ENCODE measurements at places on chromosomes 7 and 10. TPM values are rescaled to one million over a fixed set of nuclear protein-coding genes. Genes with fewer than 3 reads are reported as not detected.

DNA sequence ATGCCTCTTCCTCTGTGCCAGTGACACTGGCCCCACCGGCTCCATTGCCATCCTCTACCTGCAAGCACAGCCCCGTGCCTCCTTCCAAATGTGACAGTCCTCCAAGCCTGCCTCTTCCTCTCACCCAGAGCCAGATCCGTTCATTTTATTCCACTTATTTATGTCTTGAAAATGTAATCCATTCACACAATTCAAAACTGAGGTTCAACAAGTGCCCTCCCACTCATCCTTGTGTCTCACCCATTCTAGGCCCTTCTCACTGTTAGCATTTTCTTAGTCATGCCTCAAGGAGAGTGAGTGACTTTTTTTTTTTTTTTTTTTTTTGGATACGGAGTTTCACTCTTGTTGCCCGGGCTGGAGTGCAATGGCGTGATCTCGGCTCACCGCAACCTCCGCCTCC, 41.7 kb downstream of the FKBP6 start:
- no peak for DNase-seq

DNA sequence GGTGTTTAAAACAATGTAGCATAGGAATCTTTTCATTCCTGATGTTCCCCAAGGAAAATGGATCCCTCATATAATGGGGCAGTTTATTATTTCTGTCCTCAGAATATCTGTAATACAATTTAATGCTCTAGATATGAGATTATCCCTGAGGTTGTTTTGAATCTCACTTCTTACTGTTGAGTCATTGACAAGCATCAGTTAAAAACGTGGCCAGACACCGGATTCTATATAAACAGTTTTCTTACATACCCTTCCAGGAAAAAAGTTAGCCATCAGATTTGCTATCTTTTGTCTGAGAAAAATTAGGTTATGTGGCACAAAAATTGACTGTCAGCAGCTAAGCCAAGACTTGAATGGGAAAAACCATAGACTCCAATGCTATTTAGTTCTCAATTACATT, 539.8 kb upstream of the CELF2 start:
- no peaks in the 10 kb centered on the region for H3K27me3 ChIP-seq
- DNase-seq: no peak
- H3K4me3 ChIP-seq: no peak overlapping the region

C10orf90 gene
- total RNA-seq: 10.3 TPM

- H3K4me3 ChIP-seq: peak overlapping the region; percentile 21
- H3K27me3 ChIP-seq: no peaks in the 10 kb centered on the region
- no peak overlapping the region for H3K27ac ChIP-seq
- no peaks in the 10 kb centered on the region for H3K36me3 ChIP-seq
- peaks cover 8% of the 10 kb centered on the region for H3K4me1 ChIP-seq
Observed at GRCh38 chr10:117134306-117135025, 3.6 kb downstream of the VAX1 start.

GRCh38 chr7:149367418-149368180, 93.3 kb downstream of the ZNF777 start:
- no peak for DNase-seq
- H3K27ac ChIP-seq: no peak overlapping the region
- no peaks in the 10 kb centered on the region for H3K4me1 ChIP-seq
- H3K36me3 ChIP-seq: no peaks in the 10 kb centered on the region

DNA sequence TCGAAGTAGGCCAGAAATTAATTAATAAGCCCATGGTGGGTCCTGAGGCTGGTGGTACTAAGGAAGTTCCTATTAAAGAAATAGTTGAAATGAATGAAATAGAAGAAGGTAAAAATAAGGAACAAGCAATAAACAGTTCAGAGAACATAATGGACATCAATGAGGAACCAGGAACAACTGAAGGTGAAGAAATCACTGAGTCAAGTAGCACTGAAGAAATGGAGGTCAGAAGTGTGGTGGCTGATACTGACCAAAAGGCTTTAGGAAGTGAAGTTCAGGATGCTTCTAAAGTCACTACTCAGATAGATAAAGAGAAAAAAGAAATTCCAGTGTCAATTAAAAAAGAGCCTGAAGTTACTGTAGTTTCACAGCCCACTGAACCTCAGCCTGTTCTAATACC, 36.0 kb downstream of the SLK start:
- H3K4me3 ChIP-seq: no peak overlapping the region
- no peak overlapping the region for H3K27ac ChIP-seq
- H3K4me1 ChIP-seq: no peaks in the 10 kb centered on the region
- no peaks in the 10 kb centered on the region for H3K36me3 ChIP-seq

DNA sequence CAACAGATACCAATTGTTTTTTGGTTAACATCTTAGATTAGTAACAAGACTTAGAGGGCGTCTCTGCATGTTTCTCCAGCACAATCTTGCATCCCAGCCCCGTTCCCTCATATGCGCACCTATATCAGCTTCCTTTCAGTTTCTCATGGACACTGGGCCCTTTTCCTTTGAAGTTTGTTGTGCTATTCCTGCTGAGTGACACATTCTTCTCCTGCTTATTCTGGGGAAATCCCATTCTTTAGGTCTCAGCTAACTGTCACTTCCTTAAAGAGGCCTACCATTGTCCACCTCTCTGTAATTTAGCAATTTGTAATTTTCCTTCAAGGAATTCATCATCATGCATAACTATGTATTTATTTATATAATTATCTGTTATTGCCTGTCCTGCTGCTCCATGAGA, 110.3 kb upstream of the STEAP1B start:
- no peak overlapping the region for H3K27ac ChIP-seq
- DNase-seq: no peak
- no peaks in the 10 kb centered on the region for H3K36me3 ChIP-seq
- H3K27me3 ChIP-seq: no peaks in the 10 kb centered on the region
- H3K4me3 ChIP-seq: no peak overlapping the region

CDC14C gene
- total RNA-seq: 4.7 TPM

DNA sequence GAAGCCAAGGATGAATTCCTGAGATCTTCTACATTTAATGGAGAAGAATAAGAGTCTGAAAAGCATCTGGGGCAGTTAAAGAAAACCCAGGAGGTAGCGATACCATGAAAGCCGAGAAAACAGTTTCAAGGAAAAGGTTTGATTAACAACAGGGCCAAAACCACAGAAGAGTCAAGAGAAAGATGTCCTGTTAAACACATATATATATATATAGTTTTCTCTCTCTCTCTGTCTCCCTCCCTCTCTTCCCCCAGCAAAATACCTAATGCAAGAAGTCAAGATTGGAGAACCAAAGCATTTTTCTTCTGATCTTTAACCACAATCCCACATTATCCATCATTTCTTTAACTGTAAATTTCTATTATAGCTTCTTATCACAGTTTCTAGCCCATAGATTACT, 261.4 kb downstream of the SNX13 start:
- H3K4me3 ChIP-seq: no peak overlapping the region
- no peak overlapping the region for H3K27ac ChIP-seq
- H3K27me3 ChIP-seq: no peaks in the 10 kb centered on the region
- no peaks in the 10 kb centered on the region for H3K36me3 ChIP-seq
- peaks cover 10% of the 10 kb centered on the region for H3K4me1 ChIP-seq
- no peak for DNase-seq

- H3K27ac ChIP-seq: no peak overlapping the region
- no peaks in the 10 kb centered on the region for H3K36me3 ChIP-seq
- H3K4me1 ChIP-seq: no peaks in the 10 kb centered on the region
- no peak overlapping the region for H3K4me3 ChIP-seq
Observed at GRCh38 chr7:84912993-84913635, 273.7 kb downstream of the SEMA3D start.

- H3K4me1 ChIP-seq: peaks cover 3% of the 10 kb centered on the region
- no peak overlapping the region for H3K4me3 ChIP-seq
- H3K27me3 ChIP-seq: no peaks in the 10 kb centered on the region
- no peaks in the 10 kb centered on the region for H3K36me3 ChIP-seq
Observed at GRCh38 chr7:121544238-121544637, 148.1 kb upstream of the FAM3C start.

NUTM2B gene
- total RNA-seq: 4.8 TPM

MALRD1 gene
- 26.7 TPM for total RNA-seq

PAPOLB gene
- 19.1 TPM for total RNA-seq

DNA sequence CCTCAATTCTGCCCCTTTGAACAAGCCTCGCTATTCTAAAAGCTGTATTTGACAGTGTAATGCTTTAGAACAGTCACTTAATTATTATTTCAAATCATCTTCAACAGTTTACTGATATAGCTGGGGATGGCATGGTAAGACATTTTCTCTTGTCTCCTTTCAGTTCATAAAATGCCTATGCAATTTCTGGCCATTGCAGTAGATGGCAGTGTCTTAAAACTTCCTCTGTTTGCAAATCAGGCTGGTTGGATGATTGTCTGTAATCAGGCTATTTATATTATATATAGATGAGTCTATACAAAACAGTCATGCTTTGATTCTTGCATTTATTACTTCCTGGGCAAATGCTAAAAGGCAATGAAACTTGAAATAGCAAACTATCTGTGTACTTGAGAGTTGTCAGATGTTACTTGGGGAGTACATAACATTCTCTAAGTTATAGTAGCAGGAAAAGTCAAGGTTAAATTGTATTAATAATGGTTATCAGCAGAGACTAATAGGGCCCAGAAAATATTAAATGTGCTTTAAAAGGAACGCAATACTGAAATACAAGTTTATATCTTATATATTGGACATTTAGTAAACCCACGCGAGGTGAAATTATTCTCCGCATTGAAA, 55.5 kb upstream of the LHFPL3 start:
- no peak overlapping the region for H3K4me3 ChIP-seq
- no peak overlapping the region for H3K27ac ChIP-seq

DNA sequence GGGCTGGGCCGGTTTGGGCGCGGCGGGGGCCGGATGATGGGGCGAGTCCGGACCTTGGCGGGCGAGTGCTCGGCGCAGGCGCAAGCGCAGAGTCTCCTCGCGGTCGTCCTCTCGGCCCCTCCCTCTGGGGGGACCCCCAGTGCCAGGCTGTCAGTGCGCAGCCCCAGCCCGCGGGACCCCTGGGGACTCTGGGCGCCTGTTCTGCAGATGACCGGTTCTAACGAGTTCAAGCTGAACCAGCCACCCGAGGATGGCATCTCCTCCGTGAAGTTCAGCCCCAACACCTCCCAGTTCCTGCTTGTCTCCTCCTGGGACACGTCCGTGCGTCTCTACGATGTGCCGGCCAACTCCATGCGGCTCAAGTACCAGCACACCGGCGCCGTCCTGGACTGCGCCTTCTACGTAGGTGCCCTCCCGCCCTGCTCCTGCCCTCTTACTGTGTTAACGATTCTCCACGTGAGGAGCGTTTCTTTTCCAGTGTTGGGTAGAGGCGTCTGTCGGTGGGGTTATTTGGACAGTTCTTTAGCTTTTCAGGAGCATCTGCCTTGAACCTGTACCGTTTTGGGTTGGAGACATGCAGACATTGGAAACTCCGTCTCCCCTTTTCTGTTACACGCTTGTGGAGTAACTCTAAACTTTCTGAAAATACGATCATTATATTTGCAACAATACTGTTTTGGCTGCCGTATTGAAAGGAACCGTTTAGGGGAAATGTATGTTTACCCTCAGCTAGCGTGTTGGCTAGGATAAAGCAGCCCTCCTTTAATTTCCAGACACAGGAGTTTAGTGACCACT, 706 bp downstream of the BUB3 start:
- H3K27ac ChIP-seq: peak overlapping the region; percentile 84
- H3K4me3 ChIP-seq: peak overlapping the region; percentile 65
- H3K27me3 ChIP-seq: no peaks in the 10 kb centered on the region
- peak; percentile 71 for DNase-seq

FAM20C gene
- total RNA-seq: 36.7 TPM

DNA sequence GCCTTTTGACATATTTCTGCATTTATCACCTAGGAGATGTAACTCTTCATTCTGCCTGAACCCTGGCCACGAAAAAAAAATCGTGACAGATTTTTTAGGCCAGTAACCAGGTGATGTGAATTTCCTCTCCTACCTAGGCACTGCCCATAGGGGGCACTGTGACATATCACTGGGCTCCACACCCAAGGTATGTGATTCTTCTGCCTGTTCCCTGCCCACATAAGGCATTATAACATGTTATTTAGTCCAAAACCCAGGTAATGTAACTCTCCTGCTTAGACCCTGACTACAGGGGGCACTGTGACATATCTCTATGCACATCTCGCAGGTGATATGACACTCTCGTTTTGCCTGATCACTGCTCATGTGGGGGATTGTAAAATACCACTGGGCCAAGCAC, 29.5 kb upstream of the ZNF107 start:
- no peak overlapping the region for H3K4me3 ChIP-seq
- H3K27me3 ChIP-seq: no peaks in the 10 kb centered on the region
- no peak for DNase-seq
- no peaks in the 10 kb centered on the region for H3K36me3 ChIP-seq
- H3K27ac ChIP-seq: no peak overlapping the region

- H3K4me3 ChIP-seq: no peak overlapping the region
- H3K36me3 ChIP-seq: no peaks in the 10 kb centered on the region
- H3K27ac ChIP-seq: no peak overlapping the region
- no peaks in the 10 kb centered on the region for H3K27me3 ChIP-seq
- H3K4me1 ChIP-seq: no peaks in the 10 kb centered on the region
- DNase-seq: no peak
Observed at GRCh38 chr10:78542141-78542489, 508.5 kb downstream of the RPS24 start.

Measured in testis (tissue), 5 donors.